Foreskin keratinocyte (primary cell): ENCODE measurements at places on chromosomes 1 and 21. TPM values are rescaled to one million over a fixed set of nuclear protein-coding genes. Genes with fewer than 3 reads are reported as not detected.

DNA sequence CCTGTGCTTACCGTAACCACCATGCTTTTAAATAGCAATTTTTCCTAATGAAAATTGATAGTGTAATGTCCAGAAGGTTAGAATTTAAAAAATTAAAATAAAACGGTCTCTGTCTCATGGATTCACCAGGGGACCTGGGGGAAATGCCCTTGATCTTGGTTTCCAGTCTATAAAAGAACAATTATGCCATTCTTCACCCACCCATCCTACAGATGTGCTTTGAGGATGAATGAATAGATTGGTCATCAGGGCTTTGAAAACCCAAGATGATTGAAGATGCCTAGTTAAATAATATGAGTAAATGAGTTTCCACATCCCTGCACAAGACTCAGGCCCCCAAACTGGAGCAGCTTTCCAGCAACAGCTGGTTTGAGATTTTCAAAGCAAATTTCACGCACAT is 38.7 kb downstream of the CNN3 start:
- DNase-seq = no peak

GRCh38 chr1:27602462-27603308 is 1.3 kb downstream of the AHDC1 start:
- no peak for DNase-seq

DNA sequence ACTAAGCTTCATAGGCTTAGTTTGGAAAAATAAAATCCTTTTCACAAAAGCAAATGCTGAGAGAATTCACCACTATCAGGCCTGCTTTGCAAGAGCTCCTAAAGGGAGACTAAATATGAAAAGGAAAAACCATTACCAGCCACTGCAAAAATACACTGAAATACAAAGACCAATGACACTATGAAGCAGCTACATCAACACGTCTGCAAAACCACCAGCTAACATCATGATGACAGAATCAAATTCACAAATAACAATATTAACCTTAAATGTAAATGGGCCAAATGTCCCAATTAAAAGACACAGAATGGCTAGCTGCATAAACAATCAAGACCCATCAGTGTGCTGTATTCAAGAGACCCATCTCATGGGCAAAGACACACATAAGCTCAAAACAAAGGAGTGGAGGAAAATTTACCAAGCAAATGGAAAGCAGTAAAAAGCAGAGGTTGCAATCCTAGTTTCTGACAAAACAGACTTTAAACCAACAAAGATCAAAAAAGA is 28.8 kb downstream of the AKT3 start:
- no peak for DNase-seq

- no peak for DNase-seq
These were observed 220.4 kb downstream of the TPR start for GRCh38 chr1:186154651-186155050.

GRCh38 chr1:209634005-209634737 is 18.1 kb downstream of the LAMB3 start:
- DNase-seq = no peak

GRCh38 chr1:95339377-95339776 is 105.4 kb downstream of the RWDD3 start:
- peak; percentile 6 for DNase-seq

DNA sequence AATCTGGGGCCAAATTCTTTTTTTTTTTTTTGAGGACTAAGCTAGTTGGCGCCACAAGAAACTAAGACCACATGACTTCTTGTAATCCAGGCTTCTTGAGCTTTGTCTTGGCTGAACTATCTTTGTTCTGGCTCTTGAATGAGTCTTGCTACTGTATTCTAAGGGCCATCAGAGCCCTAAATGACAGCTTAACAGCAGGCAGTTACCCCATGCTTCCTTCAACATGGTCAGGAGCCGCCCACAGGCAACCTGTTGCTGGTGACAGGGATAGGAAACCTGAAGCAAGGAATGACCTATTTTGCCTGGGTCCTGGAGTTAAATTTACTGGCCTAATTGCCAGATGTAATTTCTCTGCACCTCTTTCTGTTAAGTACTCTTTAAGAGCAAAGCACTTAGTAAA is 188.2 kb upstream of the PLXNA2 start:
- DNase-seq = no peak

- no peak for DNase-seq
These were observed 977 bp downstream of the METTL18 start for GRCh38 chr1:169793730-169794129.

- no peak for DNase-seq
These were observed at the start of gene BEND5 for GRCh38 chr1:48776393-48777218. BEND5 (minus strand) TSS chr1:48776891; CDS start chr1:48776831, 60 bp downstream.

- DNase-seq = no peak
These were observed 35.6 kb upstream of the PCBP3 start for GRCh38 chr21:45607909-45608295.

DNA sequence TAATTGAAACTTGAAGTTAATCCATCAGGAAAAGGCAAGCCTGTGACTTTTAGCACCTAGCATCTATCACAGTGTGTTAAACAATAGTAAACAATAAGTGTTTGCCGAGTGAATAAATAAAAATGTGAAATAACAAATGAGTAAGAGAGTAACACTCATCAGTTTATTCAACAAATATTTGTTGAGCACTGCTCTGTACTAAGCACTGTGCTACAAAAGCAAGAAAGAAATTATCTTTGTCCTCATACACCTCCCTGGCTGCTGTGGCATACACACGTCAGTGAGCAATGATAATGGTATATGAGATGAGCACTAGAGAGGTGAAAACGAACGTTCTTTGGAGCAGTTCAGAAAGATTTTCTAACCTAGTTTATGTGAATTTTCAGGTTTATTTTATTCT is 295.0 kb upstream of the LRRC7 start:
- DNase-seq = no peak

DNA sequence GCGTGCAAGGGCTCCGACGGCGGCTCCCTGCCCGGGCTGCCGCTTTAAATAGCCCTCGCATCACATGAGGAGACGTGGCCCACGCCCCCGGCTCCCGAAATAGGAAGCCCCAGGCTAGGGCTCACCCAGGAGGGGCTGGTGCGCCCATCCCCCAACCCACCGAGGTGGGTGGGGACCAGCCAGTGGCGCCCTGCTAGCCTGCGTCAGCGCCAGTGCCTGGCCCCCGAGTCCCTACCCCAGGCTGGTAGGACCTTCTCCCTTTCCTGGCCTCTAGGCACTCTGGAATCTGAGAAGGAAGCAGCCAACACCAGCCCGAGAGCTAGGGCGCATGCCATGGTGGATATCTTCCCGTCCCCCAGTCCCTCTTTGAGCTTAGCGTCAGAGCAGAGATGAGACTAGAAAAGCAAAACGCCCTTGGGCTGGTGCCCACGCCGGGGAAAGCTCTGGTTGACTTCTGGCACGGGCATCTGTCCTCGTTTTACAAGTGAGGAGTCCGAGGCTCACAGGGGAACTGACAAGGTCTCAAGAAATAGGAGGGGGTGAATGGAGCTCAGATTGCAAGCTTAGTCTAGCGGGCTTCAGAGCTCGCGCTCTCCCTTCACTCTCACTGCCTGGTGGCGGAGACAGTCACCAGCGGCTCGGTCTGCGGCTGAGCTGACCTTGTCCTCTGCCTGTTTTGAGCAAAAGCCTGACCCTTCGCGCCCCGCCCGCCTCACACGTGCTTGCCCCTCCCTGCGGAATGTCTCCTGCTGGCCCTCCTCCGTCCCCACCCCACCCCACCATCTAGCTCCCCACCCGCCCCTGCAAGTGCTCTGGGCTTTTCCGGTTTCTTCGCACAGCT is at the start of gene FABP3:
Gene FABP3 (minus strand): TSS at position 21 of the 841 bp plus-strand sequence. CDS start 62 bp downstream, outside the sequence.
- no peak for DNase-seq

DNA sequence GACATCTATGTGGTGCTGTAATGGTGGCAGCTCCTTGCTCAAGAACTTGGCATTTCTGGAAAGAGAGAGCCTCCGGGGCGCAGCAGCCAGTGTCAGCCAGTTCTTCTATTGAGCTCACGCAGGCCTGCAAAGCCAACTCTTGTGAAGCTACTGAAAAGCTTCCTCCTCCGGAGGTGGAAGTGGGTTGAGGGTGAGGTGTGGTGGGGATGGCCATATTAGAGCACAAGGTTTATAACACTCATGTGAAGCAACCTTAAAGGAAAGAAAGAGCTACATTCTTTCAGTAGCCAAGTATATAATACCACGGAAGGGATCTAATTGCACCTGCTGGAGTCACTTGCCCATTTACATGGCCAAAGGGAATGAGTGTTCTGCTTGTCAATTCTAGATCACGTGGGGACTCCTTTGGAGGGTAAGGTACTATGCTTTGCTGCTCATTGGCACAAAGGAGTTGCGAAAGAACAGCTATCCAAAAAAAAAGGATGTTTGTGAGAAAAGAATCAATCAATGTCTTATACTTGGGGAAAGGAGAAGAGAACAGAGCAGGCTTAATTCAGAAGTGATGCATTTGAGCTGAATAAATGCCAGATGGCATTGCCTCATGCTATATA is 18.3 kb upstream of the MAP10 start:
- no peak for DNase-seq

- DNase-seq = no peak
These were observed 380.1 kb downstream of the NUF2 start for GRCh38 chr1:163701783-163702374.

- DNase-seq = no peak
These were observed 436.8 kb downstream of the KIF26B start for GRCh38 chr1:245591346-245592188.

GRCh38 chr1:166876540-166876838 is 425 bp upstream of the TADA1 start:
- no peak for DNase-seq

GRCh38 chr1:29687166-29687565 is 450.8 kb downstream of the PTPRU start:
- no peak for DNase-seq

DNA sequence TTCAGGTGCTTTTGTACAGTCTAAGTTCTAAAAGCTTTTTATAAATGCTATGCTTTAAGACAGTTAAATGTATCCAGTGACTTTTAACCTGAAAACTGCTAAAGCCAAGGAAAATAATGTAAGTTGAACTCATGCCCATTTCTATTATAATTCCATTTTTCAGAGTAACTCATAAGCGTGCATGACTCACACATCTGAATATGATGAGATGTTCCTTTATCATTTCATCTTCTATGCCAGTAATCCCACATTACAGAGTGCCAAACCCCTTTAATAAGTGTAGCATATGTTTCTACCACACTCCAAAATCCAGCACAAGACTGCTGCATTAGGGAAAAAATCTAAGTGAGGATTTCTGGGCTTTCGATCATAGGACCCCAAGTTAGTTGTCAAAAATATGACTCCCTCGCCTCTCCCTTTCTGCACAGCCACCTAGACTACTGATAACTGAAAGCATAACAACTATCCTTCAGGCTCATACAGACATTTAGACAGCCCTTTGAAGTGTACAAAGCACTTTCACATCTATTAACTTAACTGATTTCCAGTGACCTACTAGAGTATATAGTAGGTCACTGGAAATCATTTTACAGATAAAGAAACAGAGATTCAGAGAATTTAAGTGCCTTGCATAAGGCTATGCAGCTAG is 45.3 kb downstream of the JAK1 start:
- no peak for DNase-seq

GRCh38 chr21:17467829-17468228 is 45.0 kb upstream of the CXADR start:
- peak; percentile 11 for DNase-seq

The BMP8B gene
- 0.04 and 0.10 TPM in 2 replicates for total RNA-seq

The SLAMF8 gene
- total RNA-seq = not detected in 2 replicates

The COPA gene
- 116 and 147 TPM in 2 replicates for total RNA-seq

The PCAT6 gene
- total RNA-seq = 0.67 and 1.5 TPM in 2 replicates

The SLFNL1 gene
- 0.03 and 0.04 TPM in 2 replicates for total RNA-seq

The SH2D5 gene
- 146 and 157 TPM in 2 replicates for total RNA-seq

The BEST4 gene
- total RNA-seq = 0.14 TPM in 1 of 2 replicates, not detected in the other

The MTARC2 gene
- total RNA-seq = 1.3 and 1.5 TPM in 2 replicates

The ALX3 gene
- not detected in 2 replicates for total RNA-seq
